AG10803 (cell line): ENCODE measurements at places on chromosomes 12 and 14.

GRCh38 chr12:76745343-76745742 is 18.6 kb upstream of the ZDHHC17 start:
- no peak for DNase-seq

GRCh38 chr12:76219806-76220205 is 128.4 kb downstream of the BBS10 start:
- no peak for DNase-seq

- DNase-seq = peak; percentile 52
These were observed 91.9 kb upstream of the LMNTD1 start for GRCh38 chr12:25644979-25645378.

DNA sequence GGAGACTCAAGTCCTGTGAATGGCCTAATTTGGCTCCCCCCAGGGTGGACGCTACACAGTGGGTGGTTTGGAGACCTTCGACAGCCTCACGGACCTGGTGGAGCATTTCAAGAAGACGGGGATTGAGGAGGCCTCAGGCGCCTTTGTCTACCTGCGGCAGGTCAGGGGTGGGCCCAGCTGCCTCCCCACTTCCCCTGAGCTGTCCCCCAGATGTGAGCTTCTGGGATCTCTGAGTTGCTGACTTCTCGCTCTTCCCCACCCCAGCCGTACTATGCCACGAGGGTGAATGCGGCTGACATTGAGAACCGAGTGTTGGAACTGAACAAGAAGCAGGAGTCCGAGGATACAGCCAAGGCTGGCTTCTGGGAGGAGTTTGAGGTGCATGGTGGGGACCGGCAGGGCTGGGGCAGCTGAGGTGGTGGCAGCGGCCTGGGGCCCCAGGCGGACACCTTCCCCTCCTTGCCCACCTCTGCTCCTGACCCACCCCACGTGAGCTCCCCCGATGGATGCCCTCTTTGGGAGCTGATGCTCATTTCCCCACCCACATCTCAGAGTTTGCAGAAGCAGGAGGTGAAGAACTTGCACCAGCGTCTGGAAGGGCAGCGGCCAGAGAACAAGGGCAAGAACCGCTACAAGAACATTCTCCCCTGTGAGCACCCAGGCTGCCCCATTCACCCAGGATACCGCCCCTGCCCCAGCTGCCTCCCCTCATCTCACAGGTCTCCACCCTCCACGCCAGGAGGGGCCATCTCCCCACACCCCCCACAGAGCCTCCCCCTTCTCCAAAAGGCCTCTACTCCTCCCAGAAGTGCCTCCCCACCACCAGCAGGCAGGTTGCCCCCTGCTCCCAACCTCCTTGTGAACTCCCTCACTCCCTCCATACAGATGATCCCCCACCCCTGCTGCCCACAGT is 4.2 kb downstream of the PTPN6 start:
- DNase-seq = no peak

DNA sequence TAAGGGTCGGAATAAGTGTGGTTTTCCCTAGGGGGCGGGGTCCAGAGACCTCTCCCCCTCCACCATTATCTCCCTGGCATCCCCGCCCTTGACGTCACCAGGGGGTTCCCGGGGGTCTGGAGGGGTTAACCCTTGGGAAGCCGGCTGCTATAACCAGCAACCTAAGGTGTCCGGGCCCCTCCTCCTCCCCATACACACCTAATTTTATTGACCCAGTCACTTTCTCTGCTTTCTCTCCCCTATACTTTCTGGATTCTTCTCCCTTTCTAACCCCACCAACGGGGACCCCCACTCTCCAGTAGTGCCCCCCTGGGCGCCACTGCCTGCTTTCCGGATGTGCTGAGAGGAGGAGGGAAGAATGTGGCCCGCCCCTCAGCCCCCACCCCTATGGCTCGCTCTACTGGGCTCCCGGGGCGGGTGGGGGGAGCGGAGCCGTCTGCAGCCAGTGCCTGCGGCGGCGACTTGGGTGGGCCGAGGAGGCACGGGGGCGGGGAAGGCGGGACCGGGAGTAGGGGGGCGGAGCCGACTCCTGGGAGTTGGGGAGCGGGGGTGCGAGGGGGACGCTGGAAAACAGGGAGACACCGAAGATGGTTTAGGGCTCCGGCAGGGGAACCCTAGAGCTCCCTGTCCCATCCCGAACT is 1.8 kb downstream of the GLI1 start:
- peak; percentile 48 for DNase-seq

- DNase-seq = no peak
These were observed 61.4 kb downstream of the HMGA2 start for GRCh38 chr12:65885716-65886115.

GRCh38 chr12:113333877-113334785 is 778 bp downstream of the SLC8B1 start:
- DNase-seq = no peak

DNA sequence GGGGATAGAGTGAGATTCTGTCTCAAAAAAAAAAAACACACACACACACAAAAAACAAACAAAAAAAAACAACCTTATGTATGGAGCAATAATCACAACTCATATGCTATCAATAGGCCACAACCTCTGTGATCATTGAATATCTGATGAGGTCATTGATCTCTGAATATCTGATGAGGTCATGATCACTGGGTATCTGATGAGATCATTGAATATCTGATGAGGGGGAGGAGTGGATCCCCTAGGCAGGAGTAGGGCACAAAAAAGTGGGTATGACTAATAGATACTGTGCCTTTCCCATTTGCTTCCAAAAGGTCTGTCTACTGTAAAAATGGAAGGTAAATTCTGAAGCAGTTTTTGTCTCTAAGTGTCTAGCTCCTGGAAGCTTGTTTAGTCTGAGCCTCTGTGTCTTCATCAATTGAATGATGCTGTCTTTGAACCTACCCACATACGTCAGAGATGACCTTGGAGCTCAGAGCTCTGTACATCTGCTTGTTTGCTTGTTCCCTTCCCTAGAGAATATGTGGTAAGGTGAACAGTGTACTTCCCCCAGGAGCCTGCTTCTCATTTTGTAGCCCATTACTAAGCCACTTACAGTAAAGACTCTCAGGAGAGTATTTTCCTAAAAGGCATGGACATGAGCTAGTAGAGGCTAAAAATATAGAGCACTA is 13.6 kb downstream of the PAH start:
- no peak for DNase-seq

DNA sequence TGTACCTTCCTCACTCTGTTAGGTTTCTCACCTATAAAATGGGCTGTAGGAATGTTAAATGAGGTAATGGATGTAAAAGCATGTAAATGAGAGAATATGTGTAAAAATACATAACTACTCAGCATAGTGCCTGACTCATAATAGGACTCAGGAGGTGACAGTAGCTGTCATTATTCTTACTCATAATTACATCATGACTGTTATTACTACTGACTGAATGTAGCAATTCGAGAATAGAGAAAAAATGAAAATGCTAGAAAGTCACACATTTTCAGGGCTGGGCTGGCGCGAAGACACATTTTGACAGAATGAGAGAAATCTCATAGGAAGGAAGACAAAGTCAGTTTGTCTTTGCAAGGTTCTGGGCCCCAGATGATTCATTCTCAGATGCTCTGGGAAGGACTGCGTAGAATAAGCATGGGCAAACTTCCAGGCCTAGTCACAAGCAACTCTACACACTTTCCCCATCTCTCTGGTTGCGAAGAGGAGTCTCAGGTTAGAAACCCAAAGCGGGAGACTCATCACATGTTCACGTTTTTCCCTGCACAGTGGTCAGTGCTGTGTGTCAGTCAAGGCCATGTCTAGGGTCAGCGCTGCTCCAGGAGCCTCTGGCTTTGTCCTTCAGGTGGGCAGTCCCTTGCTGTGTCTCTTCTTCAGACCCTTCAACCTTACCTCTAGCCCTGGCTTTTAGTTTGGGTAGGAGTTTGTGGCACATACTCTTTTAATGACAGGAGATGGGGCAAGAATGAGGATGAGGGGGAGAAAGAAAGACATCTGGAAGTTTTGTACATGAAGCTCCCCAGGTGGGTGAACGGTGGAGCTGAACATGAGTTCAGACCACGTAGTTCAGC is 8.4 kb downstream of the GPRC5A start:
- DNase-seq = peak; percentile 95
